ENCODE measurements at places on chromosomes 3 and 15.

DNA sequence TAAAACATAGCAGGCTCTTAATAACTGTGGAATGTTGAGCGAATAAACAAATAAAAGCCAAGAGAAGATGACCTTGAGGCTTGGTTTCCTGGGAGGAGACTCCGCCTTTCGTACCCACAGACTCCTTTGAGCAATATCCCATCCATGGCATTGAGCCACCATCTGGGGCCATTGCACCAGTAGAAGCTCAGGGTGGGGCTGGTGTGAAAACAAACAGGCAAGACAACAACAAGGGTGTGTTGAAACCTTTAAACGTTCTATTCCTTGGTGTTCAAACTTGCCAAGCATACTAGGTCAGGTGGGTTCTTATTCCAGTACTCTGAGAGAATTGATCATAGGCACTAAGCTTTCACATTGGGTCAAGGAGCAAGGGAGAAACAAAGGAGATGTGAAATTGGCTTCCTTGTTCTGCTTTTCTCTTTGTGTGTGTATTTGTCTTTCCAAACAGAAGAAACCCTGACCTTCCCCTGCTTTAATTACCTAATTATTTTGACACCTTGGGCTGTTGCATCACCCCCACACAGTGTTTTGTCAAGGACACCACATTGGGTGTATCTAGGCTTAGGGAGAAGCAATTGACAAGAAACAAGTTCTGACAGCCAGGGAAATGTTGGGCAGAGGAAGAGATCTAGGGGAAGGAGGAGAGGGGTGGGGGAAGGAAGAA is 105.1 kb upstream of the BCL6 start:
- DNase-seq = no peak

DNA sequence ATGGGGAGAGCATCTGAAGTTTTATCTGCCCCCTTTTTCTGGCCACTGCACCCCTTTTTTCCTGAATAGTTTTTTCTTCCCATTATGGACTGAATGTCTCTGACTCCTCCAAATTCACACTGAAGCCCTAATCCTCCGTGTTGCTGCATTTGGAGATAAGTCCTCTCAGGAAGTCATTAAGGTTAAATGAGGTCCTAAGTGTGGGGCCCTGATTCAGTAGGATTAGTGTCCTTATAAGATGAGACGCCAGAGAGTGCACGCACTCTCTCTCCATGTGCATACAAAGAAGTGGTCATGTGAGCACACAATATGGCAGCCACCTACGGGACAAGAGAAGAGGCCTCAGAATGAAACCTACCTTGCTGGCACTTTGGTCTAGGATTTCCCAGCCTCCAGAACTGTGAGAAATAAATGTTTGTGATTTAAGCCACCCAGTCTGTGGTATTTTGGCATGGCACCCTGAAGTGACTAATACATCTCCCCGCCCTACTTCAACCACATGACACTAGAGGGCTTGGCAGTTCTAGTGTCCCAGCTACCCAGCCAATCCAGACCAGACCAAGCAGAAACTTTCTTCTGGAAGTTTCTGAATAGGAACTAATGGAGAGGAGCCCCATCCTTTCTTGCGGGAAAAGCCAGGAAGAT is 191.3 kb downstream of the PDE8A start:
- DNase-seq = no peak

- DNase-seq = no peak
Observed at GRCh38 chr3:184760337-184761074, 48.6 kb upstream of the MAGEF1 start.

DNA sequence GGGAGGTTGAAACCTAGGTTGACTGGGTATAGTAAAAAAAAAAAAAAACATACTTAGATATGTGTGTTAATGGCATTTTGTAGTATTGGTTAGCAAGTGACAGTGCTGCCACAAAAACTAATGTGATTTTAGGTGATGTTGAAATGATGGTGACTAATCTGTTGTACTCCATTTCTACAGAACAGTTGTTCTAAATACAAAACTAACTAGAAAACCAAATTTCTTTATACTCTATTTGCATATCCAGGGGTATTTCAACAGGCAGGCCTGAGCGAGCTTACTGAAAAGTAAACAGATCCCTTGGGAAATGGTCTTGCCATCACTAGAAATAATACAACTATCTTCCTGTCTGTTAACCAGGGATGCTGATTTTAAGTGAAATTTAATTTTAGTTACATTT is 20.5 kb downstream of the TSC22D2 start:
- DNase-seq = no peak

DNA sequence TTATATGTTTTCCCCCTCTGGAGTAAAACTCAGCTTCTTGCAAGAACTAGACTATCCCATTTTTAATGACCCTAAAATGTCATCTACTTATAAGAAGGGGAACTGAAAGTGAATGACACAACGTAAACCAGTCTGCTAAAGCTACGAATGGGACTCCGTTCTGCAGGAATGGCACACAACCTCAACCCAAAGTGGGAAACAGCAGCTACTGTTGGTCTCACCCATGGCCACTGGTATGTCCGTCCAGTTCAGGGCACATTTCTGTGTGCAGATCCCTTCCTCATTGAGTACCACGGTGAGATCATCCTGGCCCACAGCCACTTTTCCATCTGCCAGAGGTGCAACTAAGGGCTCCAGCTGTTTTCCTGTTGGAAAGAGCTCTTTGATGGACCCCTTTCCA is 23.8 kb downstream of the VPS39 start:
- no peak for DNase-seq

DNA sequence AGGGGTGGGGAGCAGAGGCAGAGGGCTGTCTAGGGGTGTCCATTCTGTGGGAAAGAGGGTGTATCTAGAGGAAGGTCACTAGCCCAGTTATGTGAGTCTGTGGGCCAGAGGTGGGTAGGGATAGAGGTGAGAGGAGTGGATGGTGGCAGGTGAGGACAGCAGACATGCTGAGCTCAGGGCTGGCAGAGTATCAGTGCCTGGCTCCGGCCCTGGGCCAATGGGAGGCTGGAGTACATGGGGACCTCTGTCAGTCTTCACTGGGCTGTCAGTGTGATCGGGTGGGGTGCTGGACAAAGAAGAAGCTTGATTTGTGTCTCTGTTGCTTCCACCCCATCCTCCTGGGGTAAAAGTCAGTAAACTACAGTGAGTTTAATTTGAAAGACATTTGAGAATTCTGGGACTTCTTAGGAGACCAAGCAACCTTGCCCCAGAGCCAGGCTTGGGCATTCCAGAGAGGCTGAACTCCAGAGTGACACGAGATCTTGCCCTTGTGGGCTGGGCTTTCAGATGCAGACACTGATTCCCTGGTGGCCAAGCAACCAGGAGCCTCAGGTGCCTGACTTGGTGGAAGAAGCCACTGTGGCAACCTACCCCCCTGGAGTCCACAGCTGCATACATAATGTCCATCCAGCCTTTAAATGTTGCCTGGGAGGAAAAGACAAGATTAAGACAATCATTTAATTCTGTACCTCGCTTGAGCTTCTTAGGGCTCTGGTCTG is 60.7 kb downstream of the EXOG start:
- no peak for DNase-seq

GRCh38 chr15:41025393-41025792 is 72.1 kb downstream of the CHAC1 start:
- no peak for DNase-seq

DNA sequence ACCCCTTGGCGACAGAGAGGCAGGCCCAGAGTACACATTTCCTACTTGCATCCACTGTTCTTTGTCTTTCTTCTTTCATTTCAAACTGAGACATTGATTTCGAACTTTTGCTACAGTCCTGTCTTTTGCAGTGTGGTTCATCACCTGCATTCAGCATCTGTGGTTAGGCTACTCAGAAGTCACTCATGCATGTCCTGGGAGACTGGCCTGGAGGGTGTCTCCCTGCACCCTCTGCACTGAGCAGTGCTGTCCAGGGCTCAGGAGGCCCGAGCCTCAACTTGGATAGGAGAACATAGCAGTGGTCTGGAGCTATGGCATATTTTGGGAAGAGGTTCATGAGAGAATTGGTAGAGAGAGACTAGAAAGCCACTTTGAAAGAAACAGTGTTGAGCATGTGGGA is 240.2 kb upstream of the TPRG1 start:
- DNase-seq = no peak

DNA sequence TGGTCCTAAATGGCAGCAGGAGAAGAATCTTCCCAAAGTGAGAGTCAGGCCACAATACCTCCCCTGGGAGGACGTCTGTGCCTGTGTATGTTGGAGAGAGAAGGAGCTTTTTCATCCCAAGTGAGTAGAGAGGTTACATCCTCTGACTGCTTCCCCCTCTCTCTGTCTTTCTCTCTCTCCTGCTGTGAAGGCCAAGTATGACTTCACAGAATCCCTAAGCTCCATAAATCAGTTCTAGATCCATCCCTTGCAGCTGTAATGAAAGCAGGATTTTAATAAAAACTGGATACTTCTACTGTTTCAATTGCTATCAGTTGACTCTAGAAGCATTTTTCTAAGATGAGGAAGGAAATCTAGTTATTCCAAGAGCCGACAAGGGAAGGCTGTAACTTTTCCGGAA is 389.1 kb upstream of the PROK2 start:
- no peak for DNase-seq

DNA sequence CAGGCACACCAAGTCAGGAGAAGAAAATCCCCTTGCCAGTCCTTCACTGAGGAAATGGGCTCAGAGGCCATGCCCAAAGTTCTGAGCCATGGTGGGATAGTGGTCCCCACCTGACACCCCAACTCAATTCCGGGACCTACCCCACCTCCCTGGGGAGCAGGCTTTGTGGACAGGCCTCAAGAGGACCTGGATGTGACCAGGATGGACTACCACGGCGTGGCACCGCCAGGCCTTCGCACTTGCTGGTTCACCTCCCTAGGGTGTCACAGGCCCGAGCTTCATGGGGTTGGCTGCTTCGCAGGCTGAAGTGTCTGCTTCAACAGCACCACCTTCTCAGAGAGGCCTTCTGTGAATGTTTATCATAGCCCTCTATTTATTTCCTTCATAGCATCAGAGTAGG is 31.7 kb downstream of the POC1A start:
- DNase-seq = no peak

DNA sequence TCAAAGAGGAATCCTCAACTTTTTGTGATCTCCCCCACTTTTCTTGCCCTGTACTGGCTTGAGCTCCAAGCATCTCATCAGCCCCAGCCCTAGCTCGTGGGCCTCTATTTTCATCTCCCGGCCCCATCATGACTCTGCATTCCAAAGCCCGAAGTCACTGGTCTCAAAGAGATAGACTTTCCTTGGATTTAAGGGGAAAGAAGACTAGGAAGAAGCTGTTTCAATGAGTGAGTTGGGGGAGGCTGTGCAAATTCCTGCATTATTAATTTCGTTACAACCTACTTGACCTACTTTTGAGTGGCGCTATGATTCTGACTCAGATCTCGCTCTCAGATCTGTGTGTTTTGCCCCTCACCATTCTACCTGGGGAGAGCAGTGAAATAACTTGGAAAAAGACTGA is 266.6 kb upstream of the TBL1XR1 start:
- DNase-seq = no peak

DNA sequence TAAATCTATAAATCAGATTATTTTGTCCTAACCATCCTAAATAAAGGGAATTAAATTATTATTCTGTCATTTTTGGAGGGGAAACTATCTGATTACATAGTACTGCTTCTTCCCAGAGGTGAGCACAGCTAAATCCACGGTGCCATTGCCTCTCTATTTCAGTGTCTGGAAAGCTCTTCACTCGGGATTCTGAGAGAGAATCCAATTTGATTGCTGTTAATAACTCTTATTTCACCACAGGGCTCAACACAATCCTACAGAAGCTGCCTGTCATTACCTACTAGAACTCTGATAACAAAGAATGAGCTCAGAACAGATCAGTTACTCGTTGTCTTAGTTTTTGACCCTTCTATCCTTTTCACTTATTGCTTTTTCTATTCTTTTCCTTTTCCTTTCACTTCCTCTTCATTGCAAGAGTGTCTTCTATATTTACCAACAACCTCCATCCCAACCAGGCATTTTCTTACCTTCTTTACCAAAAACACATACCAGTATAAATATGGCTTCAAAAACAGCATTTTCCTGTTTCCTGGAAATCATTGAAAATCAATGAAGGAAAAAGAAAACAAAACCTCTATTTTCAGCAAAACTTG is 30.4 kb downstream of the OXNAD1 start:
- DNase-seq = no peak

GRCh38 chr15:62545467-62546227 is 380.6 kb upstream of the C2CD4B start:
- DNase-seq = no peak

GRCh38 chr15:34085746-34086145 is 15.9 kb downstream of the EMC7 start:
- DNase-seq = no peak

GRCh38 chr3:134904241-134904771 is 109.2 kb downstream of the EPHB1 start:
- no peak for DNase-seq

DNA sequence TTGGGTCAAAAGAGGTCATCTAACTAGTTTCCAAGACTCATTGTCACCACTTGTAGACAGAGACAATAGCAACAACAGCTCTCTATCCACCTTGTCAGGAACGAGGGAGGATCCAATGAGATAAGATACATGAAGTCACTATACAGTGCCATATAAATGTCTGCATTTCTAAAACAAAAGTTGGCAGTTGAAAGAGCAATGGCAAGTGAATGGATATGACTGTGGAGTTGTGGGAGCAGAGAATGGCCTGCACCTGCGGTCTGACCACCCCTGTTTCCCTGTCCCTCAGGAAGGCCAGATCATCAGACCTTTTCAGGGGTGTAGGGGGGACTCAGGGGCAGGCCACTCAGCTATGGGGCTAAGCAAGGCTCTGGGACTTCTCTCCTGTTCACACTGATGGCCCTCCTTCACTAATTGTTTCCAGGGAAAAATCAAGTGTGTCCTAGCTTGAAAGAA is 40.7 kb upstream of the PSMD6 start:
- no peak for DNase-seq

DNA sequence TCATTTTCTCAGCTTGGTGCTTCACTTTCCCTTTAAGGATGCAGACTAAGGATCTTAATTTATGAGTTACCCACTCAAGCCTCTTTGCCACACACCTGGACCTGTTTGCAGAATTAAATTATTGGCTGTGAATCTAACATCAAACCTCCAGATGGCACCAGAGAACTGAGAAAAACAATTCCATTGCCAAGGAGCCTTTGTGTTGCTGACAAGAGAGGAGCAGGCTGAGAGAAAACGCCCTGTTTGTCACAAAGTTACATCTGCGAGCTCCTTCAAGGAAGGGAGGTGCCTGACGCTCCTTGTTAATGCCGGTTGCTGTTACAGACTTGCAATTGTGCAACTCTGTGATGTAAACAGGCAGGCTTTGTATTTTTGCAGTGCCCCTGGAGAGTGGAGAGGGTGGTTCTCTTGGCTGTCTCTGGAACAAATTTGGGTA is 36.3 kb upstream of the TMC3 start:
- no peak for DNase-seq

- no peak for DNase-seq
Observed at GRCh38 chr15:61871926-61872522, 188.2 kb downstream of the VPS13C start.

GRCh38 chr3:188867691-188868265 is 304.0 kb upstream of the TPRG1 start:
- no peak for DNase-seq

GRCh38 chr3:16103472-16103871 is 71.0 kb upstream of the GALNT15 start:
- no peak for DNase-seq

- DNase-seq = no peak
Observed at GRCh38 chr3:182618085-182618732, 175.1 kb upstream of the ATP11B start.

All from T1000 (cell line).